ENCODE measurements at places on chromosomes 2 and 18. TPM values are rescaled to one million over a fixed set of nuclear protein-coding genes. Genes with fewer than 3 reads are reported as not detected.

The EMILIN2 gene
- 11.5 TPM for total RNA-seq

DNA sequence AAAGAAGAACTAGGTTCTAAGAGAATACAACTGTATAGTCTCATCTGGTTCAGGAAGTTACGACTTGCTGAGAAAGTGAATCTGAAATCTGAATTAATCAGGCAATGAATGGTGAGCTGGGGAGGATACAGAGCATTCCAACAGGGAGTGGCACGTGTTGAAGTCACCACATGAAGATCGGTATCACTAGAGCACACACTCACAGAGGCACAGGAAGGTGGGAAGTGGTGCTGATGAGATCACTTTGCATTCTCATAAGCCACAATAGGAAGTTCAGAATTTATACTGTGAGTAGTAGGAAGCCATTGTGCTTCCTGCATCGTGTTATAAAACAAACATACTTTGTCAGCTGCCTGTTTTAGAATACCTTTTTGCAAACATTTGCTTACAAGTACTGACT is 615.0 kb upstream of the DDX18 start:
- H3K4me1 ChIP-seq, result no peaks in the 10 kb centered on the region
- no peaks in the 10 kb centered on the region for H3K27me3 ChIP-seq
- H3K27ac ChIP-seq, result no peak overlapping the region
- no peak for DNase-seq

DNA sequence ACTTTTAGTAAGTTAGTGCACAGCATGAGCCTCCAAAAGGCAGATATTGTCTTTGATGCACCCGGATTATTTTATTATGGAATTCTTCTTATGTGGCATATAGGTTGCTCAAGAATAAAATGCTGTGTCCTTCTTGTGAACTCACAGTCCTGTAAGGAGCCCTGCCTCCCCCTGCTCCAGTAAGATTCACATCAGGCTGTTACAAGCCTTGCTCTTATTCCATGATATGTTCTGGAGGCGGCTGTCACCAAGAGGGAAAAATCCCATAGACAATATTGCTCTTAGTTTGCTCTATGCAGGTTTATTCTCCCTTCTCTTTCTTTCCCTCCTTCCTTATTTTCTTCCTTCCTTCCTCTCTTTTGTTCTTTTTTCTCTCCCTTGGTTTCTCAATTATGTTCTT is 182.3 kb downstream of the MYT1L start:
- no peak overlapping the region for H3K27ac ChIP-seq
- no peaks in the 10 kb centered on the region for H3K36me3 ChIP-seq
- H3K4me3 ChIP-seq, result no peak overlapping the region
- H3K27me3 ChIP-seq, result no peaks in the 10 kb centered on the region
- no peak for DNase-seq

DNA sequence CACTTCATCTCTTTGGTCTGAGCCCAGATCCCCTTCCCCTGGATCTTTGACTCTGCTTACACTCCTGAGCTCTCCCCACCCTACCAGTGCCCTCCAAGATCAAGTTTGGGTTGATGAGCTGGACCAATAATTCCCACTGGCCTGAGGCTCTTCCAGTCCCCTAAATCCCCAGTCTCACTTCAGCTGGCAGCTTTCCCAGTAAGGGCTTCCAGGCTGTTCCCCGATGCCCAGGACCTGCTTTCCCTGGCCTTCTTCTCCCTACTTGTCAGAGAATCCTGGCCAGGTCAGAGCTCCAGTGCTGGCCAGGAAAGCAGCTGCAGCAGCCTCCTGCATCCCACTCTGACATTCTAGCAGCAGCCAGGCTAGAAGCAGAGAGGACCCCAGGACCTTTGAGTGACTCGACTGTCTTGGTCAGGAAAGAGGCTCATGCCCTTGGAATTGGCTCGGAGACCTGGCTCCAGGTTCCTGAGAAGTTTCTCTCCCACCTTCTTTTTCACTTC is 3.5 kb downstream of the WNT6 start:
- no peak for DNase-seq
- no peaks in the 10 kb centered on the region for H3K36me3 ChIP-seq
- H3K27ac ChIP-seq, result no peak overlapping the region

- H3K27me3 ChIP-seq, result no peaks in the 10 kb centered on the region
- H3K4me1 ChIP-seq, result no peaks in the 10 kb centered on the region
- no peak for DNase-seq
- H3K27ac ChIP-seq, result no peak overlapping the region
- no peaks in the 10 kb centered on the region for H3K36me3 ChIP-seq
Measured at GRCh38 chr2:181054843-181055242, 74.4 kb downstream of the UBE2E3 start.

All from adrenal gland (tissue), 19 donors.